ENCODE measurements at places on chromosomes 13 and 19.

- no peak for DNase-seq
Measured at GRCh38 chr13:91135376-91135775, 212.1 kb upstream of the MIR17HG start.

DNA sequence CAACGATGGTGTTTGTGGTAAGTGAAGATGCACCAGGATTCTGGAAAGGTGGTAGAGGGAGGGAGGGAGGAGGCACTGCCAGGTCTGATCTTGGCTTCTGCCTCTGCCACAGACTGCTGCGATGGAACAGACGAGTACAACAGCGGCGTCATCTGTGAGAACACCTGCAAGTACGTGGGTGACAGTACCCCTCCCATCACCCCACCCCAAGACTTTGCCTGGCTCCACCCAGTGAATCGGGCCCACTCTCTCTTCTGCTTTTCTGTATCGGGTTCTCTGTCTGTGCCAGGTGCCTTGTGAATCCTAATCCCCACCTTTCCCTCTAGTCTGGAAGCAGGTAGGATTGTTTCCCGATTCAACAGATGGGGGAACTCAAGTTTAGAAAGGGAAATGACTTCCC is 2.5 kb downstream of the PRKCSH start:
- no peak for DNase-seq

DNA sequence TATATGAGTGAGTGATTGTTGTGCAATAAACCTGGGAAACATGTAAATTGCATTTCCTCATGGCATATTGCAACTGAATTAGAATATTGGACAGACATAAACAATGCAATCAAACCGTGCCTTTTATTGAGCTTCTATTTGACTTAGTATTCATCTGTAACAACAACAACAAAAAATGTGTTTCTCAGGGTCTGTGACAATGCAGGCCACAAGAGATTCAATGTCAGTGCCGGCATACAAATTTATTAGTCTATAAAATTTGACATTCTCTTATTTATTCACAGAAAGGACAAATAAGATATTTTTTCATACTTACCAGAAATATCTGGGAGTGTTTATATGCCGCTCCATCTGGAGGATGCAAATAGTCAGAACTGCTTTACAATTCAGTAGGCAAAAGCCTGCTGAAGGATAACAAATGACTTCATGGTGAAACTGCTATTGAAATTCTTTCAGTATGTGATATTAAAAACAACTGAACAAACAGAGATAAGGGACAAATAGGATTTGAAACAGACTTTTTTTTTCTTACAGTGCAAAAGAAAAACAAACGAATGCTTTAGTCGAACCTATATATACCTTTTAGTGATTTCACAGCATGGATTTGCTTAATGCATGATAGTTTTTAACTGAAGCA is 77.2 kb downstream of the DACH1 start:
- no peak for DNase-seq

DNA sequence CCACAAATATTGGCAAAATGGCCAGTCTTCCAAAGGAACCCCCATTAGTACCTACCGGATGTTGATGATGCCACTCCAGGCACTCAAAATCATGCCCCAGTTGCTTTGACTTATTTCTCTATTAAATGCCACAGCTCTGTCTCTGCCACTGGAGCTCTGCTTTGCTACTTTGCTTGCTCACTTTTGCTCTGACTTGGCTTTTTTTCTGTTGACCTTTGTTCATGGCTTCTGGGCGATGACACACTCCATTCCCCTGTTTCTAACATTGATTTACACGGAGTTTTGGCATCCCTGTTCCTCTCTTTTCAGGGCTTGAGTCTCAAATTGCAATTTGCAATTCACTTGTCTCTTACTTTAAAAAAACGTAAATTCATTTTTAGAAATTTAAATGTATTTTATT is 217.1 kb upstream of the SPRY2 start:
- no peak for DNase-seq

- no peak for DNase-seq
Measured at GRCh38 chr19:29267701-29268100, 54.8 kb upstream of the UQCRFS1 start.

DNA sequence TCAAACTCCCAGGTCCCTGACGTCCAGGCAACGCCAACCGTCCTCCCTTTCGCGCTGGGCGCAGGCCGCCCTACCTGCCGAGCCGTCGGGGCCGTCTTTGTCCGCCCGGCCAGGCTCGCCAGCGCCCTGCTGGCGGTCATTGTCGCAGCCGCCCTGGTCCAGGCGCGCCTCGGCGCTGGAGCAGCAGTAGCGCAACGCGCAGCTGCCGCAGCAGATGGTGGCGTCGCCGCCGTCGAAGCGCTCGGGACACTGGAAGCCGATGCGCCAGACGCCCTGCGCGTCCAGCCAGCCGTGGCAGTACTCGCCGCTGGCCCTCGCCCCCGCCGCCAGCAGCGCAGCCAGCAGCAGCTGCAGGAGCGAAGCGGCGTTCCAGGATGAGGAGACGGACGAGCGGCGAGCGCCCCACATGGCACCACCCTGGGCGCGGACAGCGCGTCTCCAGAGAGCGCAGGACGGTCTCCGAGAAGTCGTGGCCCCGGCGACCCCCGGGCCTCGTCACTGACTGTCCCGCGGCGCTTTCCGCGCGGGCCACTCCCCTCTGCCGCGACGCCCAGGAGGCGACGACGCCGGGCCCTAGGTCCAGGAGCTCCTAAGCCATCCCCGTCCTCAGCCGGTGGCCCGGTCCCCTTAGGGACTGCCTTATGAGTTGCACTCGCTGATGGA is 1.1 kb downstream of the SHISA2 start:
- DNase-seq: peak; percentile 78

GRCh38 chr19:47221080-47221841 is 9.7 kb downstream of the BBC3 start:
- DNase-seq: no peak

DNA sequence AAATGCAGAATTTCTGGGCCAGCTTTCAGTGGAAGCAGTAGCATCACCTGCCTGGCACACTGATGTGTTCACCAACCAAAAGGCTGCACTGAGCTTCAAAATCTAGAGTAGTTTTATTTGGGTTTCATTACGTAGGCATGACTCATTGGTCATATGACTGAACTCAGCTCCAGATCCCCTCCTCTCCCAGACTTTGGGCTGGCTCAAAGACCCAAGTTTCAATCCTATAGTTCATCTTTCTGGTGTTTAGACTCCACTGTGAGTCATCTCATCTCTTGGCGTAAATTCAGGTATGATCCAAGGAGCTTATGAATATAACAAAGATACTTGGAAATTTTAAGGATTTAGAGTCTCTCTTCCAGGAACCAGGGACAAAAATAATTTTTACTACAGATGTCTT is 17.7 kb downstream of the ZMYM5 start:
- DNase-seq: no peak

- DNase-seq: no peak
Measured at GRCh38 chr13:33515146-33515545, 229.6 kb upstream of the STARD13 start.

- peak; percentile 64 for DNase-seq
Measured at GRCh38 chr13:65456150-65456912, 1773.8 kb downstream of the PCDH9 start.

DNA sequence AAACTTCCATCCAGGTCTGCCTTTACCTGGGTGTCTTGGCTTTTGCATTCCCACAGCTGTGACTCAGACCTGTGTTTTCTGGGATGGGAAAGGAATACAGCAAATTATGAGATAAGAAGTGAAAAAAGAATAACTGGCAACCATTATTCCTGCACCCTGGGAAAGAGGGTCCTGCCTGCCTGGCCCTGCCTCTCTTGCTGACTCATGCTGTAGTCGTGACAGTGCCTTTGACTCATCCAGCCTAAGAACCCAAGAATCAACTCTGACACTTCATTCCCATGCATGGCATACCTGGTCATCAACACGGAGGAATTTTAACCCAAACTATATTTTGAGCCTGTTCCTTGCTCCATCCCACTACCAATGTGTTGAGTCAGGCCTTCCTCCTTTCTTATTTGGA is 185.4 kb upstream of the SERP2 start:
- no peak for DNase-seq

- DNase-seq: no peak
Measured at GRCh38 chr19:1491849-1492170, 829 bp downstream of the REEP6 start.

DNA sequence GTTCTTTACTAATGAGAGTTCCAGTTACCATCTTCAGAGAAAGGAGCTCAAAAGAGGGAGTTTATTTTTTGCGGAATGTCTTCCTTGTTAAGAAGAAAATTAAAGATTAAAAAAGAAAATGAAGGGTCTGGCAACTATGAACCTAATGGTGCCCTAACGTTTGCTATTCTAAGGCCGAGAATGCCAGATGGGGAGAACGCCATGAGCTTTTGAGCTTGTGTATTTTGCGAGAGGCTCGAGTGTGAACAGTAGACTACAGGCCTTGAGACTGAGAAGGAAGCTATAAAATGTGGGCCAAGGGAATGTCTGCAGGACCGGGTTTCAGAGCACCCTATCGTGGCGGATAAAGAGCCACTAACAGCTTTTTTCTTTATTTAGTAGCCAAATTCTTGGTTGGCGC is 6.7 kb downstream of the FGF14 start:
- DNase-seq: peak; percentile 40

- peak; percentile 79 for DNase-seq
Measured at GRCh38 chr13:41310963-41311405, at the start of gene NAA16. Gene NAA16 (plus strand): TSS chr13:41311267. CDS start chr13:41311529, 262 bp downstream.

- no peak for DNase-seq
Measured at GRCh38 chr19:35790981-35791813, 15.8 kb downstream of the ARHGAP33 start.

DNA sequence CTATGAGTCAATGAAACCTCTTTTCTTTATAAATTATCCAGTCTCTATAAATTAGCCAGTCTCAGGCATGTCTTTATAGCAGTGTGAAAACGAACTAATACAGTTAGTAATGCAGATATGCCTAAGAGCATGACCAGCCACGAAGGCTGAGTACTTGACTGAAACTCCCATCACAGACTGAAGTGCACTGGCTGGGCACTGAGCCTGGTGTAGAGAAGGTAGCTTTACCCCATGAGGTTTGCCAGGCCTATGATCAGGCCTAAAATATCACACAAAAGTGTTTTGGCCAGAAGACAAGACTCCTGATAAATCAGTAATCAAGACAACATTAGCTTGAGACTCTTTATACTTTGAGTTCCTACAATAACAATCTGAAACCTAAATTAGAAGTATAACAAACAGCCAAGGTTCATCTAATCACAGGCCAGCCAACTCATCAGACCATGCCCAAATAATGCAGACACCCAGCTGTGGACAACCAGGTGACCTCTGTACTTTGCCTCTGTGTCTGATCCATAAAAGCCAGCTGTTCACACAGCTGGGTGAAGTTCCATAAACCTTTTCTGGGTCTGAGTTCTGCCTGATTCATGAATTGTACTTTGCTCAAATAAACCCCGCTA is 771.8 kb upstream of the SLITRK1 start:
- DNase-seq: no peak

- no peak for DNase-seq
Measured at GRCh38 chr13:113539822-113540221, 44.7 kb upstream of the TFDP1 start.

DNA sequence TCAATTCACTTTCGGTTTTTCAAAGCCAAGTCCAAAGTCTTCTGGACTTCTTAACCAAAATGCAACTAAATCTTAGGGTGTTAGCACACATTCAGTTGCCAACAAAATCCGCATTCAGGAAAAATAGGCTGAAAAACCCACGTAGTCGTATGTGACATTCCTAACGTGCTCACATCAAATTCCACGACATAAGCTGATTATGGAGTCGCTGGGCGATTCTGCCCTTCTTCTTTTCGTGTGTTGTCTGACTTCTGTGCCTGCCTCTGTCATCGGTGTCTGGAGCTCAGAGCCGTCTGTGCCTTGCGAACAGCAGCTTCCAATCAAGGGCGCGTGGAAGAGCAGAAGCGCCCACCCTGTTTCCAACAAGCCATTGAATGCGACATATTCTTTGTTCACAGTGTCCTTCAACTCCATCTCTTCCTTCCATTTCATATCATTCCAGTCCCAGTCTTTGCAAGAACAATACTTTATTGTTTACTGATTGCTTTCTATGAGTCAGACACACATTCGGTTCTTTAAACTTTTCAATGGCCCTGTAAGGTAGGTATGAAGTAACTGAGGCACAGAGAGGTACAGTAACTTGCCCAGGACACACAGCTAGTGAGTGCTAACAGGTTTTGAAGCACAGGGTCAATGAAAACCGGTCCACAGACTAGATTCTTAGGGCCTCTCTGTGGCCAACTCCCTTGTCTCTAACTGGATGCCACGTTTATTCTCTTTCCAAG is 8.2 kb upstream of the ZNF507 start:
- no peak for DNase-seq

All from NCI-H748 treated with DMSO at 0.1 percent for 48 hours (cell line).